Anterior cingulate cortex (tissue), 58 donors: ENCODE measurements at places on chromosomes 11 and 22.
A peak's percentile ranks its signal among the peaks of the same experiment; 100 is the strongest.

- no peak for DNase-seq
Observed at GRCh38 chr22:48098243-48098920, 1335.9 kb downstream of the TBC1D22A start.

DNA sequence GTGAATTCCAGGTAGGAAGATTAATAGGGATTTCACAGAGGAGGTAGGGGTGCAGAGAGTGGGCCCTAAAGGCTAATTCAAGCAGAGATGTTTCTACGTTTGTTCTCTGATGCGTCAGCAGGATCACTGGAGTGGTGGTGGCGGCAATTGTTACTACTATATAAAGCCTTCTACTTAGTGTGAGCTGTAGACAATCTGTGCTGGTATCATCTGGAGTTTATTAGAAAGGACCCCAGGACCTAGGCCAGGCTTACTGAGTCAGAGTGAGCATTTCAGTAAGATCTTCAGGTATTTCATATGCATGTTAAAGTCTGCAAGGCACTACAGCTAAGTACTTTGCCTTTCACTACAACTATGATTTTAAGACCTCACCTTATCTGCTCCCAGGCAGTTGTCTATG, 59.5 kb downstream of the USP35 start:
- no peak for DNase-seq

DNA sequence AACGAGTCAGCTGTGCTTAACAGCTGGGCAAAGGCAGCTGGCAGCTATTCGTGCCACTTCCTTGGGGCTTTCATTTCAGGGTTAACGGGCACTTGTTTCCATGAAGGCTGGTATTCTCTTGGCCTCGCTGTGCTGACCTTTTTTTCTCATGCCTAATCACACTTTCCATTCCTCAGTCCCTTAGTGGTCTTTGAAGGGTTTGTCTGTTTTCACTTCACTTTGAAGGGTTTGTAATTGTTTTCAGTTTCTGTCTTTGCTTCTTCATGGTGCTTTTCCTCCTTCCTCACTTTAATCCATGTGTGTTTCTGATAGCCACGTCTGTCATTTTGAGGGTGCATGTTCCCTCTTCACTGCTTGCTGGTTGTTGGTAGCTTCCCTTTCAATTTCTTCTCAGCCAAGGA, 24.6 kb downstream of the PPIL2 start:
- DNase-seq: no peak

GRCh38 chr11:118916842-118917388, 8.8 kb downstream of the BCL9L start:
- no peak for DNase-seq

- DNase-seq: no peak
Observed at GRCh38 chr11:336659-337198, 16.1 kb upstream of the IFITM3 start.

DNA sequence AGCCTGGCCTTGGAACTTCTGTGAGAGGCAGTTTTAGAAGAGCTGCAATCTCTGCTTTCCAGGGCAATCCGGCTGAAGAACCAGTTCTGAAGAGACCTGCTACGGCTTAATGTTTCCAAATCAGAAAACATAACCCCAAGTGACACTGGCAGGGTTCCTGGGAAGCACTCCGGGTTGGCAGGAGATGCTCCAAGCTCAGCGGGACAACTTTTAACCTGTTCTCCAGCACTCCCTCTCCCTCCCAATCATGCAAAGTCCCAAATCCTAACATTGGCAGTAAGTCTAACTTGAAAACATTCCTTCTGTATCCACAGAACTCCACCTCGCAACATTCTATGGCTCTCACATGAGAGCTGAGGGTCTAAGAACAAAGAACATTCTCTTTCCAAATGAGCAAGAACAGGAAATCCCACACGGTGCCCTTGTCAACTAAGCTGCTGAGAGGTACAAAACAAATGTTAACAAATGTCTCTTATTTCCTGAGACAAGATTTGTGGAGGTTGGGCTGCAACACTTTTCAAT, 48.5 kb upstream of the MN1 start:
- DNase-seq: no peak

DNA sequence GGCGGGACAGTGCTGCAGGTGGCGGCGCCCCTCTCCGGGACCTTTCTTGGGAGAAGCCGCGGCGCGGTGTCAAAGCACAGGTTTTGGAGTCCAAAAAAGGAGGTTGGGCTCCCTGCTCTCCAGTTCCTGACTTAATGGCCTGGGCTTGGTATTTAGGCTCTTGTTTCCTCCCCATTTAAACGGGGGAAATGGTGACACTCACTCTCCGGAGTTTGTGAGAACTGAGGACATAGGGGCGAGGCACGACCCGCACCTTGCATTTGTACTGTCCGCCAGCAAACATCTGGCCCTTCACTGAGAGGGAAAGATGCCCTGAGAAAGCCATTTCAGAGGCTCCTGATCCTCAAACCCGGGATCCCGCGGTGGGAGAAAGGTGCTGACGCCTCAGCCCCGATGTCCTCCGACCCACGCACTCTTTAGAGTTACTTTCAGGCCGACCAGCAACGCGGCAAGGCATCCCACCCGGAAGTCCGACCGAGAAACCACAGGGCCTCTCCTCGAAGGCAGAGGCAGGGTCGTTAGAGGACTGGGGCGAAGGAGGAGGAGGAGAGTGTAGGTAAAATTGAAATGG, 2.9 kb upstream of the WDR74 start:
- peak; percentile 55 for DNase-seq

- no peak for DNase-seq
Observed at GRCh38 chr11:125431009-125431408, 65.1 kb downstream of the FEZ1 start.

DNA sequence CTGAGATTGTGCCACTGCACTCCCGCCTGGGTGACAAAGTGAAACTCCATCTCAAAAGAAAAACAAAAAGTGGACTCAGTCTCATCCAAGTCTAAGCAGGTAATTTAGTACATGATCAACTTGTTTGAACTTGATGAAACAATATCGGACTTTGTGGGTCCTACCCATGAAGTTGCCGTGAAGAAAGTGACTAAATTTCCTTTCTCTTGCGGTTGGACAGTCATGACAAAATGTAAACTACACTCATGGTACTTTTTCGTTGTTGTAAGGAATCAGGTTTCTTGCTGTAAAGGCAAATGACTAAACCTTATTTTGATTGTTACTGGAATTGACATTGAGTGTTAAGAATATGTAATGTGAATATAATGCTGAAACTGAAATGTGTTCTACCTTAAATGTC, 164.5 kb upstream of the PLET1 start:
- no peak for DNase-seq

- no peak for DNase-seq
Observed at GRCh38 chr22:32413719-32414118, 1.7 kb upstream of the RTCB start.

GRCh38 chr11:4921796-4922195, 2.3 kb downstream of the OR51G1 start:
- no peak for DNase-seq

- no peak for DNase-seq
Observed at GRCh38 chr22:32569956-32570355, 95.3 kb downstream of the FBXO7 start.

- DNase-seq: no peak
Observed at GRCh38 chr11:13434247-13435205, 28.5 kb downstream of the BTBD10 start.

GRCh38 chr11:79019975-79020374, 420.9 kb downstream of the TENM4 start:
- peak; percentile 23 for DNase-seq

GRCh38 chr22:18070556-18071306, 7.1 kb upstream of the PEX26 start:
- DNase-seq: no peak

DNA sequence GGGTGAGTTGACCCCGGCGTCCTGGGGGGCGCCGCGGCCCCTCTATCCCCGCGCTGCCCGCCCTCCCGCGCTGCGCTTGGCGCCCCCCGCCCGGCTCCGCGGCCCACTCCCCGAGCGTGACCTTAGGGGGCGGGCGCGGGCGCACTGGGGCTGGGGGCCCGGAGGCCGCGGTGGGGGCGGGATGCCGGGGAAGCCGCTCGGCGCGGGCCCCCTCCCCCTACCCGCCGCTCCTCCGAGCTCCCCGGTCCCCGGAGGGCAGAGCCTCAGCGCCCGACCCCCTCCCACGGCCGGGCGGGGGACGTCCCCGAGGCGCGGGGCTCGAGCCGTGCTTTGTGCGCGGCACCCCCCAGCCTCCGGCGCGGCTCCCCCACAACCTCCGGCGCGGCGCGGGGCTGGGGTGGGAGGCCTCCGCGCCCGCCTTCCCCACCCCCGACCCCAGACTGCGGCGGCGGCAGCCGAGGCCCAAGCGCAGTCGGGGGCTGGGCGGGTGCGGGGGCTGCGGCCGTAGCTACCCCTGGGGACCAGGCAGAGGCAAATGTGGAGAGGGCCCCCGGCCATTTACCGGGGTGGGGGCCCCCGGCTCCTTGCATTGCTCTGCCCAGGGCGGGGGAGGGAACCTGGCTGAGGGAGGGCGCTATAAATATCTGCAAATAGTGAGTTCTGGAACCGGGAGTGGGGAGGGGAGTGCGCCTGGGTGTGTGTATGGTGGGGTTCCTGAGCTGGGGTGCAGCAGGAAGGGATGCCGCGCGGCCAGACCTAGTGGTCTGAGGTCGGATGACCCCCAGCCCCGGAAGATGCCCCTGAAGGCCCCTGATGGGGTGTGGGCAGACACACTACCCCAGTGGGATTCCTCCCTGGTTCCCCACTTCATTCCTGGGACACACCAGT, 988 bp downstream of the MGAT3 start:
- DNase-seq: peak; percentile 25

- DNase-seq: no peak
Observed at GRCh38 chr11:121226415-121227263, 65.9 kb upstream of the SC5D start.

GRCh38 chr11:86459682-86460460, 85.2 kb downstream of the CCDC81 start:
- peak; percentile 46 for DNase-seq

DNA sequence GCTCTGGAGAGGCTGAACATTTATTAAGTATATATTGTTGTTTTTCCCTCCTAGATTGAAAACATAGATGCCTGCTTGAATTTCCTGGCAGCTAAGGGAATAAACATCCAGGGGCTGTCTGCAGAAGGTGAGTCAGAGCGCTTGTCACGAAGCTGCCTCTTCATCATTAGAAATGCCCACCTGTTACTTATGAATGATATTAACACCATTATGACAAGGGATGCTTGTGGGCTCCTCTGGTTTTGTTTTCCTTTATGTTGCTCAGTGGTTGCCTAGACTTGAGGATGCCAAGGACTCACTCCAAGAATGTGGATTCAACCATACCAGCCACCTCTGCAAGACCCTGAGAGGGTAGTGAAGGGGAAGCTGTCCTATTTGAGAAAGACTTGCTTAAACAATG, 156.2 kb downstream of the NAV2 start:
- no peak for DNase-seq

DNA sequence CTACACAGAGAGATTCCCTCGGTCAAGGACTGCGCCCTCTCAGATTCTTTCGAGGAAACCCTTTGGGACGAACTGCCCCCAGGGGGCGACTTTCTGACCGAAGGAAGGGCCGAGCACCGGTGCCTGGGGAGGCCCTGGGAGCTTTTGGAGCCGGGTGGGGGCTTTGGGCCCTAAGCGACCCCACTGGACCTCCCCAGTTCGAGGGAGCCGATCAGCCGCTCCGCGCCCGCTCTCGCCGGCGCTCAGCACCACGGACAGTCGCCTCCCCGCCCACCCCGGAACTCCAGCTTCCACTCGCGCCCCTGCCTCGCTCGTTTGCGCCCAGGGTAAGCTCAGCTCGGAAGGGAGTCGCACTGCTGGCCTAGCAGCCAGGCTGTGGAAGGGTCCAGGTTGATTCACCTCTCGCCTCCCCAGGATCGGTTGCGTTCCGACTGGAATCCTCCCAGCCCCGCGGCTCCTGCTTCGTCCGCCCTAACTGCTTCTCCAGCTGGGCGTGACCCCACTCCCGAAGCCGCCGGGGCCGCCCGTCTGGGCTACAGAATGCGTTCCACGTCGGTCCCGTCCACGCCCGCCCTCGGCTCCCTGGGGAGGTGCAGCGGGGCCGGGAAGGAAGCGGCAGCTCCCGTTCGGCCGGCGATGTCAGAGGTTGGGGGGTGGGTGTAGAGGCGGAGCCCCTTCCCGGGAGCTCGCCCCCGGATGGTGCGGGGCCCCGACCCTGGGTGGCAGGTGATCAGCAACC, 428 bp downstream of the SCN3B start:
- DNase-seq: no peak

GRCh38 chr11:111631666-111632039, 29.4 kb downstream of the SIK2 start:
- DNase-seq: no peak

GRCh38 chr11:76918941-76919386, 58.2 kb downstream of the ACER3 start:
- DNase-seq: no peak
